ENCODE measurements at places on chromosomes 11 and 22. TPM values are rescaled to one million over a fixed set of nuclear protein-coding genes. Genes with fewer than 3 reads are reported as not detected.

The NRIP3 gene
- total RNA-seq, result 2.2 TPM

The SYT7 gene
- total RNA-seq, result 4.5 TPM

GRCh38 chr11:112024773-112025678 lies at the start of gene DLAT:
TSS of gene DLAT (plus strand) at chr11:112025408. CDS start at chr11:112025473, 65 bp downstream.
- DNase-seq, result peak; percentile 88

DNA sequence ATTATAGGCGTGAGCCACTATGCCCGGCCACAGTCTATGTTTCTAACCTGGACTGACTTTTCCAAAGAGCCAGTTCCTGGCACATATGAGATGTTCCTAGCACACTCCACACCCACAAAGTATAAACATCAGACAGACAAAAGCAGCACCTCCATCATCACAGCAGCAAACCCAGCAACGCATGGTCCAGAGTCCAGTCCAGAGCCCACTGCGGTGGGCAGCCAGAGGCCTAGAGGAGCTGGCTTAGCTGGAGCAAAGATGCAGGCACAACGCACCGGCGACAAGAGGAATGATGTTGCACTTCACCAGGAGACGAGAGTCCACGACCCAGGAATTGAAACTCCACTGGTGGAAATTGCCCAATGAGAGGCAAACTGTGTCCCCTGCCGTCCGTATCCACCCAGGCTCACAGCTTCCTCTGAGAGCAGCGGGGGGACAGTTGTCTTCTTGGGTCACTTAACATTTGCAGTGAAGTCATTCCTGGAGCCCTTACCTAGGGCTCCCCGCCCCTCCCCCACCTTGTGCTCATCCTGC lies 36.6 kb downstream of the RPS6KA4 start:
- no peak for DNase-seq

GRCh38 chr11:64125676-64126075 lies 40.2 kb downstream of the MACROD1 start:
- DNase-seq, result no peak

GRCh38 chr11:77647654-77648305 lies 10.2 kb upstream of the CLNS1A start:
- no peak for DNase-seq

- no peak for DNase-seq
Observed at GRCh38 chr11:80593648-80594374, 1153.0 kb upstream of the TENM4 start.

GRCh38 chr11:130625578-130626306 lies 177.3 kb downstream of the ADAMTS15 start:
- no peak for DNase-seq

DNA sequence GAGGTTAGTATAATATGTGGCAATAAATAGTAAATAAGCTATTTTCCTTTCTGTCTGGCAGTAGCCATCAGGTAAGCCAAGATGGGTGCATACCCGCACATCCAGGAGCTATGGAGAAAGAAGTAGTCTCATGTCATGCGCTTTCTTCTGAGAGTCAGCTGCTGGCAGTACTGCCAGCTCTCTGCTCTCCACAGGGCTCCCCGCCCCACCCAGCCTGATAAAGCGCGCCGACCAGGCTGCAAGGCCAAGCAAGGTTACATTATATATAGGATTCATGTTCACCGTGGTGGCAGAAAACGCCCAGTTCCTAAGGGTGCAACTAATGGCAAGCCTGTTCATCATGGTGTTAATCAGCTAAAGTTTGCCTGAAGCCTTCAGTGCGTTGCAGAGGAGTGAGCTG lies 126.2 kb downstream of the ATG16L2 start:
- DNase-seq, result peak; percentile 44

All from stomach (tissue), 19 donors.